ENCODE measurements at places on chromosomes 5 and 9.
A peak's percentile ranks its signal among the peaks of the same experiment; 100 is the strongest.

DNA sequence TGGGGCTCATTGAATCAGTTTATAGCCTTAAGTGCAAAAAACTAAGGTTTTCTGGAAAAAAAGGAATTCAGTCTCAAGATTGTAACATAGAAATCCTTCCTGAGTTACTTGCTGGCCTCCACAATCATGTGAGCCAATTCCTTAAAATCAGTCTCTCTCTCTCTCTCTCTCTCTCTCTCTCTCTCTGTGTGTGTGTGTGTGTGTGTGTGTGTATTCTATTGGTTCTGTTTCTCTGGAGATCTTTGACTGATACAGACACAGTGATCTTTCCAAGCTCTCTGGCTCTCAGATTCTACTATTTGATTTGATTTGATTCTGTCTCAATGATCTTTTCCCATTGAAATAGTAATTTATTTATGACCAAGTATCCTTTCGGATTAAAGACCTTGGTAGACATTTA is 74.6 kb downstream of the CFAP95 start:
- DNase-seq, result no peak

GRCh38 chr9:28620011-28620410 is 1046.7 kb upstream of the C9orf72 start:
- no peak for DNase-seq

DNA sequence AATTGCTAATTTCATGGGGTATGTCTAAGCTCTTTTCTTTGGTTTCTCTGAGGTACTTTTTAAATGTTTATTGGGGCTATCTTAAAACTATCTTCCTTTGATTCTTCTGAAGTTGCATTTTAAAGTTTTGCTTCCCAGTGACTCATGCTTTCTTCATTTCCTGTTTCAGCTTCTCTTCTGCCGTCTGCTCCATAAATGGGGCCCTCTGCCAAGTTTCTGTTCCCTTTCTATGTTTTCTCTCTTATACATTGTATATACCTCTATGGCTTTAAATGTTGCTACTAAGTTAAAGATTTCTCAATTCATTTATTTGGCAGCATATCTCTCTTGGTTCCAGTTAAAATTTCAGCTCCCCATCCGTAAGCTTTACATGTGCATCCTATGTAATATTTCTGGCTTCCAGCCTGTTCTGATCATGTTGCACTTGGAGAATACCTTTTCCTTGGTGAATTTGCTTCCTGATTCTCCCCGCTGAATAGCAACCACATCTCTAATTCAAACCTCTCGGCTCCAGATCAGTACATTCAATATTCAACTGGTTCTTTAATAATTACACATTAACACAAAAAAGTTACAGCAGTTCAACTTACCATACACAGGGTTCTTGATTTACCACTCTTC is 125.3 kb downstream of the ST8SIA4 start:
- DNase-seq, result no peak

- no peak for DNase-seq
These were observed 324.3 kb upstream of the RORB start for GRCh38 chr9:74172874-74173273.

DNA sequence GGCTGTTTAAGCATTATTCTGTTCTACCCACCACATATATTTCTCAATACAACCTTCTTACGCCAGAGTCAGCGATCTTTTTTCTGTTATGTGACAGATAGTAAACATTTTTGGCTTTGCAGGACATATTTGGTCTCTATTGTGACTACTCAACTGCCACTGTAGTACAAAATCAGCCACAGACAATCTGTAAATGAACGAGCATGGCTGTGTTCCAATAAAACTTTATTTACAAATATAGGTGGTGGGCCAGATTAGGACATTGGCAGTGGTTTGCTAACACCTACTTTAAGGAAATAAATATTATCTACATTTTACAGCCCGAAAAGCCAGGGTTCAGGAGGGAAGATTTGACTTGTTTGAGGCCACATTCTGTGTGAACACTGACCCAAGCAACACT is 40.2 kb upstream of the FBXW11 start:
- DNase-seq, result no peak

GRCh38 chr5:90939211-90939610 is 380.6 kb downstream of the ADGRV1 start:
- DNase-seq, result no peak

DNA sequence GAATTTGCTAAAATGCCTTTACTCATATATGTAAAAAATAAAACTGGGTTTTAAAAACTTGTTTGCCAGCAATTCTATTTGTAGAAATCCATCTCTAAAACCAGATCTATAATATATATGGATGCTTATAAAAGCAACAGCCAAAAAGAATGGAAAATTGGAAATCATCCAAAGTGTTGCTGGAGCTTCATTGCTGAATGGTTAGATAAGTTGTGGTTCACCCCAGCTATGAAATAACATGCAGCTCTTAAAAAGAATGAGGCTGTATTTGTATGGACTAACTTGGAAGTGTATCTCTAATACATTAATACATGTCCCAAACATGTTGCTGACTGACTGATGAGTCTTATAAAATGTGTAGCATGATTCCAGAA is 76.2 kb downstream of the STK10 start:
- DNase-seq, result peak; percentile 30

DNA sequence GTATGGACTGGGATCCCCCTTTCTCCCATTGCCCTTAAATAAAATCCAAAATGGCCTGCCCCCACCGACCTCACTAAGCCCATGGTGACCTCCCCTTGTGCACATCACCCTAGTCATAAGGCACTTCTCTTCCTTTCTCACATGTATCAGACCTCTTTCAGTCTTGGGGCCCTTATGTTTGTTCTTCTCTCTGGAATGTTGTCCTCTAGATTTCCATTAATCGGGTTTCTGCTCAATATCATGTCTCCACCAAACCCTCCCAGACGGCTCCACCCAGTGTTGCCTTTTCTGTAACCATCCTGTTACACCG is 196.3 kb downstream of the ERCC6L2 start:
- no peak for DNase-seq

DNA sequence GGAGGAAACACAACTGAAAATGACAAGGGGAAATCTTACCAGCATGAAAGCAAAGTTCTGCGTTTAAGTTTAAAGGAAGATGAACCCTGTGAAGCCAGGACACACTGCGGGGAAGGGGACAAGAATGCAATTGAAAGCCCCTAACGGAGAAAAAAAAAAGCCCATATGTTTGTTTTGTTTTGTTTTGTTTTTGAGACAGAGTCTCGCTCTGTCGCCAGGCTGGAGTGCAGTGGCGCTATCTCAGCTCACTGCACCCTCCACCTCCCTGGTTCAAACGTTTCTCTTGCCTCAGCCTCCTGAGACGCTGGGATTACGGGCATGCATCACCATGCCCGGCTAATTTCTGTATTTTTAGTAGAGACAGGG is 2.9 kb downstream of the STK10 start:
- DNase-seq, result no peak

GRCh38 chr5:154862766-154863165 is 4.3 kb downstream of the CNOT8 start:
- DNase-seq, result no peak

- no peak for DNase-seq
These were observed 5.4 kb upstream of the NKX2-5 start for GRCh38 chr5:173240091-173241050.

DNA sequence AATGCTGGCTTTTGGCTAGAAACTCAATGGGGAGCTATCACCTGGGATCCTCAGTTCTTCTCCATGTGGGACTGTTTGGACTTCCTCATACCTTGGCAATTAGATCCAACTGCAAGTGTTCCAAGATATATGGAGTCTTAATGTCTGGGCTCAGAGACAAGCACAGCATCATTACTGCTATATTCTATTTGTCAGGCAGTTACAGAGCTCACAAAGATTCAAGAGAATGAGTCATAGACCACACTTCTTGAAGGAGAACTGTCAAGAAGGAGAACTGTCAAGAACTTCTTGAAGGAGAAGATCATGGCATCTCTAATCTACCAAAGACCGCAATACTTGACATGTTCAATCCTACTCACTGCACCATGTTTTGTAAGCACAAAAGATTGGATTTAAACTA is 106.8 kb upstream of the NREP start:
- DNase-seq, result no peak

- no peak for DNase-seq
These were observed 76.8 kb downstream of the PALM2AKAP2 start for GRCh38 chr9:109856785-109857184.

- DNase-seq, result no peak
These were observed 73.1 kb downstream of the FOXB2 start for GRCh38 chr9:77092536-77092935.

Data from T-helper 2 cell (primary cell).